ENCODE measurements at places on chromosomes 6 and 20. TPM values are rescaled to one million over a fixed set of nuclear protein-coding genes. Genes with fewer than 3 reads are reported as not detected.
A peak's percentile ranks its signal among the peaks of the same experiment; 100 is the strongest.

The TBC1D32 gene
- total RNA-seq = 10.9 TPM

DNA sequence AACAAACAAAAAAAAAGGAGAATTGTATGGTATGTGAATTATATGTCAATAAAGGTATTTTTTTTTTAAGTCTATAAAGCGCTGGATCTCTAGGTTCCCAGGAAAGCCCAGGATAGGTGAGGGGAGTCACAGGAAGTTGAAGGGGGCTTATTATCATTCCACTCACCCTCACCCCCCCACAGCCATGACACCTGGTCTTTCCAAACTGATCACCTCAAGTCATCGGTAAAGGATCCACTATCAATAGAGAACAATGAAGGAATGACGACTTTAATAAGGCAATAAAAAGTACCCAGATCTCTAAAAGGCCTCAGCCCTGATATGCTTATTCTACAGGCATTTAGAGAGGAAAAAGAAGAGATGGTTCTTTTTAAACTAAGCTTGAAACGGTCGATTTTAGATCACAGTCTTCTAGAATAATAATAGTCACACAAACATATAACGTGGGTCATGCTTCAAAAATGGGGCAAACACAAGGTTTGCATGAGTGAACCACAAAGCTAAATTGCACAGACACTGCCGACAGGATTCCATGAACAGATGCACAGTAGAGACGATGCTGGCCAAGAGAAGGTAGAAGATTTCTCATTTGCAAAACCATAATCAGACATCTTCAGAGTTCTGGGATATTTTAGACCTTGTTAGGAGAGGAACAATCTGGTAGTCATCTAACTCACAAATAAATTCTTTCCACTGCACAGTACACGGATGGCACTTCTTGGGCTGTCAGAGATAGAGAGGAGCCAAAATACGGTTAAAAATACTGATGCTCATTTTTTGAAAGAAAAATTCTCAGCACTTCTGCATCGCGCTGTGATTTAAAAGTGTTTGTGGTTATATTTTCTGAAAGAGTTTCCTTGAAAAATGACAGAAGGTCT, 21.0 kb downstream of the ZMYND8 start:
- H3K27ac ChIP-seq = no peak overlapping the region
- no peak for DNase-seq
- no peaks in the 10 kb centered on the region for H3K27me3 ChIP-seq
- peaks cover 39% of the 10 kb centered on the region for H3K36me3 ChIP-seq

The DYNLRB1 gene
- total RNA-seq = 90.5 TPM

GRCh38 chr20:6974838-6975237, 207.4 kb downstream of the BMP2 start:
- no peak overlapping the region for H3K27ac ChIP-seq
- H3K27me3 ChIP-seq = no peaks in the 10 kb centered on the region
- H3K36me3 ChIP-seq = no peaks in the 10 kb centered on the region
- H3K4me3 ChIP-seq = no peak overlapping the region
- H3K4me1 ChIP-seq = no peaks in the 10 kb centered on the region

DNA sequence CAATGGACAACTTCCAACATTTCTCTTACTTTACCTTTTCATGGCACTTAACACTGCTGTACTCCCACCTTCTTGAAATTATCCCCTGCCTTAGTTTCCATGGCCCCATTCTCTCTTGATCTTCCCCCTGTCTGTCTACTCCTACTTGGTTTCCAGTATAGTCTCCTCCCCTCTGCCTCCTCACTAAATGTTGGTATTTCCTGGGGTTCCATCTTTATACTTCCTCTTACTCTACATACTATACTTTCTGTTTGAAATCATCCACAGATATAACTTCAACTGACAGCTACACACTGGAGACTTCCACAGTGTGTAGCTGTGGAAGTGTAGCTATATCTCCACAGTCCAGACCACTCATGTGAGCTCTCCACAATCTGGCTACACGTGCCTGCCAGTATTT, 13.5 kb downstream of the ZHX3 start:
- H3K36me3 ChIP-seq = no peaks in the 10 kb centered on the region
- no peak for DNase-seq
- H3K27ac ChIP-seq = no peak overlapping the region
- no peak overlapping the region for H3K4me3 ChIP-seq
- H3K4me1 ChIP-seq = no peaks in the 10 kb centered on the region

- H3K27ac ChIP-seq = no peak overlapping the region
- H3K27me3 ChIP-seq = no peaks in the 10 kb centered on the region
- no peaks in the 10 kb centered on the region for H3K4me1 ChIP-seq
- no peak for DNase-seq
- H3K36me3 ChIP-seq = no peaks in the 10 kb centered on the region
- H3K4me3 ChIP-seq = no peak overlapping the region
These were observed 12.6 kb upstream of the FRMD1 start for GRCh38 chr6:168091381-168092264.

DNA sequence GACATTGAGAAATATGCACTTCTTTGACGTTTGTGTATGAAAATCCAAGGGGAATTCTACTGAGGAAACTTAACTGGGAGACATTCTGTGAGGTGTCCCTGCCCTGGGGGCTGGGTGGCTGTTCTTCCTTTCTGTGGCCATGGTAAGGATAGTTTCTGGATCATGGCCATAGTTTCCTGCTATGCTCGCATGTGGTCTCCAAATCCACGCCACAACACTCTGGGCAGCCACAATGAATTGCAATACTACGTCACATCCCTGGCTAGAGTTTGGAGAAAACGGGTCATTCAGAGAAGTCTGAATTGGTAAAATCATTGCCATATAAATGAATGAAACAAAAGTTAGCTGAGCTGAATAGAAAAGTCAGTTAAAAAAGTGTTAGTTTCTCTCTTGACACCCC, 230.6 kb downstream of the UTRN start:
- no peaks in the 10 kb centered on the region for H3K27me3 ChIP-seq
- peaks cover 3% of the 10 kb centered on the region for H3K4me1 ChIP-seq
- H3K4me3 ChIP-seq = no peak overlapping the region
- no peak for DNase-seq
- H3K36me3 ChIP-seq = peaks cover 52% of the 10 kb centered on the region

The AURKA gene
- 83.0 TPM for total RNA-seq

GRCh38 chr6:487956-488355, 96.4 kb downstream of the IRF4 start:
- DNase-seq = no peak
- peaks cover 62% of the 10 kb centered on the region for H3K36me3 ChIP-seq
- peak overlapping the region; percentile 70 for H3K27ac ChIP-seq

DNA sequence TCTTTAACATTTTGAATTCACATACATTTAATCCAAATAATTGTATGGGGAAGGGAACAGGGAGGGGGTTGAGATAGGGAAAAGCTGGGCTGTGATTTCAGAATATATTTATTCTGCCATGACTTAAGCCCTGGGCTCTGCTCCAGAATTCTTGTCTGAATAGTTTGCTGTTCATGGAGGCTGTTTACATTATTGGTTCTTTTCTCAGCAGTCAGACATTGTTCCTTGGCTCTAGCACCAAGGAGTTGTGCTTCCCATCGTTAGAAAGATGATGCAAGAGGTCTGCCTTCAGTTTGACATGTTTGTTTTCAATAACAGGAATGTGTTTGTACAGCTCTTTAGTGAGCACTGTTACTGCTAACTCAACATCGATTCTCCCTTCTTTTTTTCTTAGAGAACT, 198.8 kb upstream of the CDYL start:
- no peak overlapping the region for H3K4me3 ChIP-seq
- H3K36me3 ChIP-seq = no peaks in the 10 kb centered on the region
- H3K27me3 ChIP-seq = peaks cover 3% of the 10 kb centered on the region
- no peaks in the 10 kb centered on the region for H3K4me1 ChIP-seq
- no peak overlapping the region for H3K27ac ChIP-seq

GRCh38 chr6:114941078-114941477, 598.3 kb upstream of the HS3ST5 start:
- no peaks in the 10 kb centered on the region for H3K4me1 ChIP-seq
- no peaks in the 10 kb centered on the region for H3K27me3 ChIP-seq
- H3K4me3 ChIP-seq = no peak overlapping the region
